Activated CD4-positive, alpha-beta T cell treated with anti-CD3 and anti-CD28 coated beads for 48 hours (primary cell): ENCODE measurements at places on chromosomes 2 and 18.

DNA sequence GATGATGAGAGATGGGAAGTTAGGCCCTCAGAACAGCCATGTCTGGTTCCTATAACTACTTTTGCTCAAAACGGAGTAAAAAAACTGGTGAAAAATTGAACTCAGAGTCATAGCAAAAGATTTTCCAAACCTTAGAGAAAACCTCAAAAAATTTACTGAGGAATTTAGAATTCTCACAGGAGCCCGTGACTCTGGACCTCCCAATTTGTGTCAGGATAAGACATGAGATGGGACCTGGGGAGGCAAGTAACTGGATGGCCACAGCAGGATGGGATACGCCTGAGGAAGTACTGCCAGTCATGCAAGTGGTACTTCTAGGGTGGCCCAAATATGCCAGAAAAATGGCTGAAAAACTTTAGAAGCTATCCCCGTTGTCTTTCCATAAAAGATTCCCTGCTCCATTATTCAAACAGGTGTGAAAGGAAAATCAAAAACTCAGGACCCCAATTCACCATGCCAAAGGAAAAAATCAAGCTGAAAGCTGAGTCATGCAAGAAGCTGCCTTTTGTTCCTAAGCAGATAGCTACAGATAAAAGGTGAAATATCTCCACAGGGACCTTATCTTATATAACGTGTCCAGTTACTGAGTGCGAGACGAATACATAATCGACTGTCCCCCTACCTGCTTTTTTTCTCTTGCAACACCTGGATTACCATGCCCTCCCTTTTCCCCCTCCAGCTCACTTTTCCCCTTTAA, 34.1 kb upstream of the LIPG start:
- no peak for DNase-seq

- DNase-seq: no peak
Measured at GRCh38 chr2:186460465-186460864, 25.6 kb upstream of the ZC3H15 start.

GRCh38 chr2:74291886-74292621, 51.2 kb downstream of the SLC4A5 start:
- no peak for DNase-seq

- no peak for DNase-seq
Measured at GRCh38 chr2:119864318-119864717, 104.6 kb downstream of the PTPN4 start.

GRCh38 chr2:120445449-120446143, 99.7 kb downstream of the INHBB start:
- no peak for DNase-seq

- DNase-seq: no peak
Measured at GRCh38 chr2:99084256-99084655, 57.3 kb upstream of the C2orf15 start.

GRCh38 chr2:102278720-102279390, 32.5 kb upstream of the IL1RL1 start:
- DNase-seq: no peak

DNA sequence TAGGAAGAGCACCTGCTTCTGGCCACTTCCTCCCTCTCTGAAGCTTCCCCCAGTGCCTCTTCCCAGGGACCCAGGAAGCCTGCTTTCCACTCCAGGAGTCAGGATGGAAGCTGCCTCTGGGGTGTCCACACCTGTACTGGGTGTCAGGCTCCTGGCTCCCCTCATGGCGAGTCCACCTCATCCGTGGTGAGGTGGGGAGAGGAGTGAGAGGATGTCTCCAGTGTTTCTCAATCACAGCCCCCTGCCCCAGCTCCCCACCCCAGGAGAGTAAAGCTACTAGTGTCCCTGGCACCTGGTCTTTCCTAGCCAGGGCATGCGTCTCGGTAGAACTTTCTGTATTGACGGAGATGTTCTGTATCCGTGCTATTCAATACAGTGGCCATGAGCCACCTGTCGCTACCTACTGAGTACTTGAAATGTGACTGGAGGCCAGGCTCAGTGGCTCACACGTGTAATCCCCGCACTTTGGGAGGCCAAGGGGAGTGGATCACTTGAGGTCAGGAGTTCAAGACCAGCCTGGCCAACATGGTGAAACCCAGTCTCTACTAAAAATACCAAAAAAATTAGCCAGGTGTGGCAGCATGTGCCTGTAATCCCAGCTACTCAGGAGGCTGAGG, 171.2 kb upstream of the HAAO start:
- no peak for DNase-seq

GRCh38 chr2:120546048-120546864, 189.4 kb upstream of the GLI2 start:
- DNase-seq: peak; percentile 10

DNA sequence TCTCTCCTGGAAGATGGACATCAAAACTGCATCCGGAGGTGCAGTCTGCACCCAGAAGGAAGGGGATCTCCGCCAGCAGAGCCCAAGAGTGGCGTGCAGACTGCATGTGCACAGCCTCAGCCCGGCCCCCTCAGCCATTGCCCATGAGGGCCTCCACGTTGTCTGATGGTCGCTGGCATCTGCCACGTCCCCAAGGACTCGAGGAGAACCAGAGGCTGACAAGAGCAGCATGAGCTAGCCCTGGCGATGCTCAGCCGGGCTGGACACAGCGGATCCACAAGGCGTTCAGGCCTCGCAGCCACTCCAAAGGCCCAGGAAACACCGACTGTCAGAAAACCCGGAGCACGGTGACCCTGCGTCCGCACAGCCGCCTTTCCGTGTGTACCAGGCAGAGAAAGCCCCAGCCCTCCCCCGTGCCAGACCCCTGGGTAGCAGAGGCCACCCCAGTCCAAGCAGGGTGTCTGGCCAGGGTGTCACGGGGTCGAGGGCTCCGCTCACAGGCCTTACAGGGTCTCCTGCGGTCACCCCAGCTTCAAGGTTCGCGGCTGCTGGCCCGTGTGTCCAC, 48.3 kb downstream of the SLC66A2 start:
- DNase-seq: no peak

GRCh38 chr2:48496849-48497248, 33.1 kb upstream of the STON1 start:
- no peak for DNase-seq

DNA sequence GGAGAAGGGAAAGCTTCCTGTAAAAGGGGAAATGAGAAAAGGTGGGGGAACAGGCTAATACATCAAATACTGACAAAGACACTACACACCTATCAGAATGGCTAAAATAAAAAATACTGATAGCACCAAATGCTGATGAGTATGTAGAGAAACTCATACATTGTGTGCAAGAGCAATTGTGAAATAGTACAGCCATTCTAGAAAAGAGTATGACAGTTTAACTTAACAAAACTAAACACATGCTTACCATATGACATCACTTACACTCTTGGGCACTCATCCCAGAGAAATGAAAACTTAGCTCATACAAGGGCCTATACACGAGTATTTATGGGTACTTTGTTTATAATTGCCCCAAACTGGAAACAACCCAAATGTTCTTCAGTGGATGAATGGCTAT, 53.4 kb downstream of the ZNF638 start:
- no peak for DNase-seq

DNA sequence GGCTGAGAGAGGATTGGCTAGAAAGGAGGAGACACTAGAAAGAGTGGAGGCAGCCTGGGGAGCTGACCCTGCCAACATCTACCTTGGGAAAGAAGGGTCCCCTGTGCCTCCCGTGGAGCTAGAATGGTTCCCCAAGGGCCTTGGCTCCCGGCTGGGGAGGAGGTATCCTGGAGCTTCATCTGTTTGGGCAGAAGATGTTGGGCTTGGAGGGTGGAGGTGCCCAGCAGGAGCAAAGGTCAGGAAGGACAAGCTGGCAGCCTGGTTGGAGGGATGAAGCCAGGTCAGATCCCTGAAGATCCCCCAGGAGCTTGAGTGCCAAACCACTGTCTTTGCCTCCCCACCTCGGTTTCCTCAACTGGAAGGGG, 2.9 kb downstream of the ATP6V1B1 start:
- no peak for DNase-seq

DNA sequence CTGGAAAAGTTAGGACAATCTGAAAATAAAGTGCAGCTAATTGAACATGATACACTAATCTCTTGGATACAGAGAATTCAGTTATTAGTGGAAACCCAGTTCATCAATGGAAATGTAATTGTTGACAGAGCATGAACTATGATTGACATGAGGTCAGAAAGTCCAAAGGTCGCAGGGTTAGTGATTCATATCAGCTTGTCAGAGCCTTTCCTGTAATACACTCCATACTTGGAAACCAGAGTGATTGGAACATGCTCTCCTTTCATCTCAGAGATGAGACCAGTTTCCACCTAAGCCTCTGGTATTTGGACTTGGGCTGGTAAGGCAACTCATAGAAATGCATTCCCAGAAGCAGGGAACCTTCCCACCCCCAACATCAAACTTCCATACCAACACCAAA, 8.5 kb upstream of the NCKAP5 start:
- DNase-seq: no peak

DNA sequence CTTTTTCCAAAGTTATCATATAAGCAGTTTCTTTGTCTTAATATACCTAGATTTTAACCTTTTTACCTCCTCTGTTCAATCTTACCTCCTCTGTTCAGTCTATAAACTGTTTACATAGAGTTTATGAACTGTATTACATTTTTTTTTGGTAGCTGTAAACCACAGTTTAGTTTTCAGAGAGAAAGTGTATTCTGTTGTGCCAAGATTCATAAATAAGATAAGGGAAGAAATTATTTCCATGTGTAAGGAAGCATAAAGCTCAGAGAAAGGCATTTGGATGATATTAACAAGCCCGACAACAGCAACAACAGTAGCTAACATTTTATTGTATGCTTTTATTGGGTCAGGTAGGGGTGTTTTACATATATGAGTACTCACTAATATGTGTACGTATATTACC, 71.2 kb downstream of the ACVR2A start:
- no peak for DNase-seq

DNA sequence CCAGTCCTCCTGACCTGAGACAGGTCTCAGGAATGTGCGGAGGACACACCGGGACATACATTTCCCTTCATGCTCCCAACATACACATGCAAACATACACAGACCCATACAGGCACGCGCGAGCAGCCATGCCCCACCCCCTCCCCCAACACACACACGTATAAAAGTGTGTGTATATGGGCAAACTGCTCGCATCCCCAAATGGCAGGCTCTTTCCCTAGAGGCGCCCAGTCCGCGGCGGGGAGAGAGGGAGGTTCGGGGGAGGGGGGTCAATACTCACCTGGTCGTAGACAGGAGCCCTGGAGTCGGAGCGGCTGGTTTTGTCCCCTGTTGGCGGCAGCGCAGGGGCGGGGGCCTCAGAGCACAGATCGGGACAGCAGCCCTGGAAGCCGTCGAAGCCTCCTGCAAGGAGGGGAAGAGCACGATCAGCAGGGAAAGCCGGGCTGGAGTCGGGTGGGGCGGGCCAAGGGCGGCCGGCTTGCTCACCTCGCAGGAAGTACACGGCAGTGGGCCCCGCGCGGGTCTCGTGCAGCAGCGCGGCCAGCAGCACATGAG, 682 bp downstream of the DUSP2 start:
- peak; percentile 64 for DNase-seq

DNA sequence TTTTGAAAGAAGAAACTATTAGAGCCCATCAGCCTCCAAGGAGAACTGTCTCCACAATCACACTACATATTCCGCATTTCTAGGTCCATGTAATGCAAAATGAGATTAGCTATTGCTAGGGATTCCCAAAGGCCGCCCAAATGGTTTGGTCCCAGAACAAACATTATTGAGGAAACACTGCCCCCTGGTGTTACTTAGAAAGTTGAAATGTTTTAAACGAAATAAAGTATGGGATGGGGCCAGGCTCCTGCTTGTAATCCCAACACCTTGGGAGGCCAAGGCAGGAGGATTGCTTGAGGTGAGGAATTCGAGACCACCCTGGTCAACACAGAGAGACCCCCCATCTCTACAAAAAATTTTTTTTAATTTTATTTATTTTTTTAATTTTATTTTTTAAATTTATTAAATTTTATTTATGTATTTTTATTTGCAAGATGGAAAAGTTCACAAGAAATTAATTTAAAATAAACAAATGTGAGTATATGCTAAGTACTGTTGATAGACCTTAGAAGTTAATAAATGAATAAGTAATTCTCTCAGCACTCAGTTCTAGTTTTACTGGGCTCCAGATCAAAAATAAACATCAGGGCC, 5.5 kb downstream of the NHEJ1 start:
- DNase-seq: peak; percentile 40

DNA sequence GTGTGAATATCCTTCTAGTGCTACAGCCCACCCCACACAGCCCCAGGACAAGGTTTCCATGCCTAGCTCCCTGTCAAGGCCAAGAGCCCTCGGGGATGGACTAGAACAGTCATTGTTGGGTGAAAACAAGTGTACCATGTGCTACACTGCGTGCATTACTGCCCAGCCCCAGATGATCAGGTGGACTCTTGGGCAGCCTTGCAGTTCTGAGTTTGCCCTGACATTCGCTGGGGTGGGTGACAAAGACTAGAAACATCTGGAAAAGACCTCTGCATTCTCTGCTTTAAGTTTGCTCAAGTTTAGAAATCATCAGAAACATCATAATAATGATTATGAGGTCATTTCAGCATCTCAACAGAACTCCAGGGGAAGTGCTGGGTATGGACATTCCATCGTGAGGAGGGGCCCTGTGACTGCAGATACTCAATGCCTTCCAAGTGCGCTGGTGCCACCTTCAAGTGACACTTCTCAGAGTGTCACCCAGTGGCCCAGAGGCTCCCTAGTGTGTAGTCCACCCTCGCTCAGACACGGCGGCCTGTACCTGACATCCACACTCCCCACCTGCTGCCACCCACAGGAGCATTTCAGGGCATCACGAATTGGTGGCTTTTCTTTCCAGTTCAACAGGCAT, 5.3 kb upstream of the PXDN start:
- DNase-seq: no peak

DNA sequence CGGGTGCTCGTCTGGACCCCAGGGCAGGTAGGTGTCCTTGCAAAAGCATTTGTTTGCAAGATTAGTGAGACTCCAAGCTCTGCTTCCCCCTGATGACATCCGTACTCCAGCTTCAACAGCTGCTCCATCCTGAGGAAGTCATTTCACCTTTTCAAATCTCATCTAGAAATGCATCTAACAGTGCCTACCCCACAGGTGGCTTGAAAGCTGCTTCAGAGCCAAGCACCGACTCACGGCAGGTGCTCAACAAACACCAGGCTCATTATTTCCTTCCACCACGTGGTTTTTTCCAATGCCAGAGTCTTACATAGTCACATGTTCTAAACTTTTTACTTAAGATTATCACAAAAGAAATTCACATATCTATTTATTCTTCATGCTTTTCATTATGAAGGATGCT, 31.9 kb downstream of the CNGA3 start:
- DNase-seq: no peak

GRCh38 chr18:67194886-67195285, 321.6 kb downstream of the DSEL start:
- DNase-seq: no peak

- no peak for DNase-seq
Measured at GRCh38 chr2:141187075-141187439, 943.8 kb downstream of the LRP1B start.

- DNase-seq: no peak
Measured at GRCh38 chr2:213451542-213452239, 167.4 kb downstream of the SPAG16 start.

DNA sequence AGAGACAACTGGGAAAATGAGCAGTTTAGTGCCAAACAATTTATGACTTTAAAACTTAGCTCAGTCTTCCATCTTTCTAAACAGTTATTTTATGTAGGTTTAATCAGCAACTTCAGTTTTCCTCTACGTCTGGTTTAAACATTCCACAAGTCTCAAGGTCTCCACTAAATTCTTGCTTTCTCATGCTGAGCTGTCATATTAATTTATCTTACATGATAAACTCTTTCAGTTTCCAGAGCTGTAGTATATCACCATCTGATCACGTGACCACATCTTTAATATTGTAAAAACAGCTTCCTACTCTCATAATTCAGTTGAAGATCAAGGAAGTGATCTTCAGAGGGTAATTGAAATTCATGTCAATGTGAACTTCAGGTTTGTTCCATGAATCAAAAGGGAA, 158.6 kb downstream of the ZNF804A start:
- DNase-seq: no peak
